ENCODE measurements at places on chromosomes 6 and 20.

DNA sequence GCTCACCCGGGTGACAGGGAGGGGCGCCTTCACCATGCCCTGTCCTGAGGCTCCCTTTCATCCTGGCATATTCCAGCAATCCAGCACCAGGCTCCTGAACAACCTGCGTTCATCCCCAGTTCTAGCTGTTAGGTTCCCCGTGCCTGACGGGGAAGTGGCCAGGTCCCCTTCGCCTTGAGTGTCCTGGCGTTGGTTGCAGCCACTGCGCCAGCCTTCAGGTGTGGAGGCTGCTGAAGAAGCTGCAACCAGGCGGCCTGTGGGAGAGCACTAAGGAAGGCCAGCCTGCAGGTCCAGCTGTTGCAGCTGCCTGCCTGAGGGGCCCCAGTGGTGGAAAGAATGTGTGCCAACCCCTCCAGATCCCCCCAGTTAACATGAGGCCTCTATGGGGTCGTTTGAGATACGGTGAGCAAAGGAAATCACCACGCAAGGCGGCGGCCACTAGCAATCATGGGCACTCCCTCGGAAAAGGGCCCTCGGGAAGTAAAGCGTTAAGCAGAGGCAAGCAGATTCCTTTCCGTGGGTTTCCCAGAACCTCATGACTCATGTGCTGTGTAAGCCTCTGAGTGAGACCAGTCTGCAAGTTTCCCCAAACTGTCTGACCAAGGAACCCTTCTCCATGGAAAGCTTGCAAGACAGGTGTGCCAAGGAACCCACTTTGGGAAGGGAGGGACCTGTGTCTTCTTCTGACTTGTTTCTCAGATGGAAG, 320.8 kb downstream of the TAF4 start:
- no peak for DNase-seq

- DNase-seq, result peak; percentile 66
Measured at GRCh38 chr6:6725468-6726209, 137.1 kb downstream of the LY86 start.

DNA sequence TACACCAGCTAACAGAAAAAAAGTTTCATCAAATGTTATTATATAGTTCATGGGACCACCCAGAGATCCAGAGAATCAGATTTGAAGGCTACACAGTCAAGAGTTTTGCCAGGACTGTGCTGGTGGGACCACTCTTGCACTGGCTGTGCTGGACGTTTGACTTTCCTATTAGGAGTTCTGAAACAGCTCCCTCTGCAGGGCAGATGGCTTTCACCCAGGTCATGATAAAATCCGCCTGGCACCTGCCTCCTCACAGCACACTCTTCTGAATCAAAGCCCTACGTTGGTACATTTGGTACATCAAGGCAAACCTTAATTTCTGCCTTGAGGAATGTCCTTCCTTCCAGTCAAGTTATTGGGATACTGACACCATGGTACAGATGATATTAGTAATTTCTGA, 302.1 kb downstream of the ZNF217 start:
- DNase-seq, result no peak

DNA sequence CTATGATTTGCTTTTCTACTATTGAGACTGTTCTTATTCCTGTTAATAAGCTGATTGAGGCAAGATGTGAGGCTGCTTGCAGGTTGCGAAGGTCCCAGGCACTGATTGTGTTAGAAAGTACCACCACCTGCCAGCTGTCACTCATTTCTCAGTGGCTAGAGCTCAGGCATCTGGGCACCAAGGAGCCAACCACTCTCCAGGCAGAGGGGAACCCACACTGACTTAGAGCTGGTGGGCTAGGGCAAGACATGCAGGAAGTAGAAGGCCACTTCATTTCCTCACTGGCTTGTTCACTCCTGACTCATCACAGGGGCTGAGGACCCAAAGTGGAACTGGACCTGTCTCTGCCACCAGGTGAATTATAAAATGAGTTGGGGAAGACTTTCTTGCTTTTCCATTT, 7.8 kb upstream of the DLL1 start:
- no peak for DNase-seq

Measured in Ammon's horn (tissue), 1 donor.